ENCODE measurements at places on chromosomes 2 and 18.

DNA sequence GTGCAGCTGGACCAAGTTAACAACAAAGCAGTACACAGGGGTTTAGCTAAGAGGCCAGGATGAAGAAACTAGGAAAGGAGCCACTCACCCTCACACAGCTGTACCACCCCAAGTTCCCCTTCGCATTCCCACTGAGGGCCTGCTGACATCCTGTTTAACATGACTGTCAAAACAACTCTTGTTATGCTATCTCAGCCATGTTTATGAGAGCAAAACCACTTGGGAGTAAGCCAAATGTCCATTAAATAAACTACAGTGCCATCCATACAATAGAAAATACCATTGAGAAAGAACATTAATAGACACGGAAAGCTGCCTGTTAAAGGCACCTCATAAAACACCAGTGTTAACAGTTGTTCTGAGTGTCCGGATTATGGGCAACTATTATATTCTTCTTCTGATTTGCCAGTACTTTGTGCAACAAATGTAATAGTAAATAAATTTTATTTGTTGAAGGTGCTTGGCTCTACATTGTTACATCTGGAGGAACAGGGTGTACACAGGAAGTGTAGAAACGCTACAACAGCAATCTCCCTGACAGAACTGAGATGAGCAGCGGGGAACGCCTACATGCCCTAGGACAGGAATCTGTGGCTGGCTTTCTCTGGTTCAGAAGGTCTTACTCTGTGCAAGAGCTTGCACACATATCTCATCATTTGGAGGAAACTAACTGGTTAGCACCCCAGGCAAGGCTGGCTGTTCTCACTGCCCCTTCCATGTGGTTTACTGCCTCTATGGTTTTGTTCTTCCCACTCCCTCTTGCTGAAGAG lies 85.6 kb downstream of the EHD3 start:
- peak; percentile 25 for DNase-seq

GRCh38 chr18:35756506-35757117 lies 175.1 kb downstream of the GALNT1 start:
- peak; percentile 79 for DNase-seq

GRCh38 chr18:32460171-32460731 lies 10.4 kb downstream of the GAREM1 start:
- DNase-seq: no peak

DNA sequence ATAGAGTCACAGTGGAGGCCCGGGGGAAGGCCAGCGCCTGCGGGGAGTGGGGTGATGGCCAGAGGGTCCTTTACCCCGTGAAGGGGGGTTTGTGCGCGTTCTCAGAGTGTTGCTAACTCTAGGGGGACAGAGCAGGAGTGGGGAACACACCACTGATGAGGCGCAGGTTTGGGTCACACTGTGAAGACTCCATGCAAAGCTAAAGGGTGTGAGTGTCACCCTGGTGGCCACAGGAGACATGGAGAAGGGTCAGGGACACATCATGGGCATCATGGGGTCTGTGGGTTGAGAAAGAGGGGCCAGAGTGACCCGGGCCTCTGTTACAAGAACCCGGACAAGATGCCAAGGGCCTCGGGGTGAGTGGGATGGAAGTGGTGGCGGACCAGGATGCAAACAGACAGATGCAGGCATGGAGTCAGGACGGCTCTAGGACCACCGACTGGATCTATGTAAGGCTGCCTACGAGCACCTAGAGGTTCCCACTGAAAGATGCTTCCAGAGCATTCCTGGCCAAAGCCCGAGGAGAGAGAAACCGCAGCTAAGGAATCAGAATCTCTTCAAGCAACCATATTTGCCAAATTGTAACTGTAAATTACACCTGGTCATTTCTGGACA lies 84.3 kb downstream of the PXDN start:
- DNase-seq: no peak

DNA sequence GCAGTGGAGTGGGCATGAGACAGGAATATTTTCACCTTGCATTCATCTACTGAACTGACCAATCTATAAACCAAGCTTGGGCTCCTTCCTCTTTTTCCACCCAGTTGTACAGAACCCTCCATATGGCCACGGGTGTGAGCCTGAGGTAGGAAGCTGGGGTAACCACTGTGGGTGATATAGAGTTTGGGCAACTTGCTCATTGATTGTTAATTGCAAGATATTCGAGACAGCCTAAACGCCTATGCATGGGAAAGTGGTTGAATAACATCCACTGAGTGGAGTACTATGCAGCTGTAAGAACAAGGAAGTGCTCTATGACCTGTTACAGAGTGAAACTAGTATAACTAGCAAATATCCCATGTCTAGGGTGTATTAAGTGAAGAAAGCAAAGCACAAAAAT lies 7.3 kb upstream of the VAPA start:
- DNase-seq: no peak

GRCh38 chr2:229254206-229254605 lies 16.9 kb downstream of the PID1 start:
- DNase-seq: no peak

DNA sequence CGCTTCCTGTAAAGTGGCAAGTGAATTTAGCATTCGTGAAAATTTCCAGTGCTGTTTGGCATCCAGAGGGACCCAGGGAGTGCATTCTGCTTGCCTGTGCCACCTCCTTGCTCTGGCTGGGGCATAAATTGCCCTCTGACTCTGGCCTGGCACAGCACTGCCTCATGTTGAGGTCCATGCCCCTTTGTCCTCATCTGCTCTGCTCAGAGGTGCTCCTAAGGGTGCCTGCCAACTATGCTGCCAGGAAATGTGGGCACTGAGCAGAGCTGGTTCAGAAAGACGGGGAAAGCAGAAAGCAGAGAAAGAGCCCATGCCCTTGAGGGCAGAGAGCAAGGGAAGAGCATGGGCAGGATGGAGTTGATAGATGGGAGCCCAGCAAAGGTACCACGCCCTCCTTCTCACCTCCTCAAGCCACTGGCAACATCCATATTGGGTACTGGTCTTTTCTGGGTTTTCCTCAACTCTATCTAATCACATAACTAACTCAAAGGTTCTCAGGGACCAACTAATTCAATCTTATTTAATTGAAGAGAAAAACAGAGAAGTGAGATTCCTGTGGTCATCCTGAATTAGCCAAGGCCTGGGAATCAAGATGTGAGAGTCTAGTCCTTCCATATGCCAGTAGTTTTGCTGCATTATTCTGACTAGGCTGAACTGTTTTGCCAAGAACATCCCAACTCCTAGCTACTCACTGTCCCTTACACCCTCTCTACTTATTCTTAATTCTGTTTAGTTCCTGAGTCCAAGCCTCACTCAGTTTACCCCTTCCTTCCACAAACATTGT lies 441.5 kb upstream of the TNP1 start:
- no peak for DNase-seq

DNA sequence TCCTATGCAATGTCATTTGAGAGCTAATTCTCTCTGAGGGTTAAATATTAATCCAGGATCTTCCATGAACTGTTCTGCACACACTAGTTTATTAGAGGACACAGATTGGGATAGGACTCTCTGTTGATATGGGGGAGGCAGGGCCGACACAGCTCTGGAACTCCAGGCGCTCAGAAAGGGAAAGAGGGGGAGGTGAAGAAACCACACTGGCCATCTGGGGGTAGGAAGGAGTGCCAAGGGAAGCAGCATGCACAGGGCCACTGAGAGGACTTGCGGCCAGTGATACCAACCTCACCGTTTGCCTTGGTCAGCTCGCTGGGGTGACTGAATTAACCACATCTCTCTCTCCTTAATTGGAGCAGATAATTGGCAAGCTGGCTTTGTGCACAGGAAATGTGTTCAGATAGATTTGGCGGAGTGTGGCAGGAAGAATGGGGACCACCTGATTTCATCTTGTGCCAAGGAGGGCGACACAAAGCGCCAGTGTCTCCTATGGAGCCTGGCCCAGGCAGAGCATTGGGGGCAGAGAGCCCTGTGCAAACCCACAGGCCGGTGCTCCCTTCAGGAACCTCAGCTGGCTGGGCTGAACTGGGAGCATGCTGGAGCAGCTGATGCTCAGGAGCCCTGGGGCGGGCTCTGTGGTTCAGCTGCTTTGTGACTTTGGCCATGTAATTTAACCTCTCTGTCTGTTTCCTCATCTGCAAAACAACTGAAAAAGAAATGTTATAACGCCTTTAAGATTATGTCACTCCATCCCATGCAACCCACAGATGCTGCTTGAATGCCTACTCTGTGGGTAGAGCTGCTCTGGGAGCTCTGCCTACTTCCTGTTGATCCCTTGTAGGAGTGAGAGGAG lies 114.7 kb upstream of the STON1 start:
- peak; percentile 72 for DNase-seq

- peak; percentile 22 for DNase-seq
These were observed 16.9 kb upstream of the HNRNPLL start for GRCh38 chr2:38619458-38620164.

DNA sequence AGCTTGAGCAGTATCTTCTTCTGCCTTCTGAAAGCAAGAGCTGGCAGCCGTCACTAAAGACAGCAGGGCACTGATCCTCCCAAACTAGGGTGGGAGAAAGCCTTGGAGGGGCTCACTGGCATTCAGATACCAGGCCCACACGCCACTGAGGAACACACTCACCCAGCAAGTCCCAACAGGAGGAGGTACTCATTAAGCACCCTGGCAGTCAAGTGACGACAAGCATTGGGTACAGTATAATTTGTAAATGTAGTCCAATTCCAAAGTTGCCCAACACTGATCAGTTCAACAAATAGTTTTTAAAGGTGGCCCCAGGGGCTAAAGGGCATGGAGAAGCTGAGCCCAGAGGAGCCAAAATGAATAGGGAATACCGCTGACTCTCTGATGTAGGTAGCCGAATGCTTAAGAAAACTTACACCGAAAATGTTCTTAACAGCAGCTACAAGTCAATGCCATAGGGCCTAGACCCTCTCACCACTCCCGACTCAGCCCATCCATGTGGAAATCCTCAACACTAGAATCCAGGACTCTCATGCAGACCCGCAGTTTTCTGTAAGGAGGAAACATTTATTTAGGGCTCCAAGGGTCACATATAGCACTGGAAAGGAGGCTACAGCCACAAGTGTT lies 9.9 kb downstream of the LIMS2 start:
- DNase-seq: no peak

DNA sequence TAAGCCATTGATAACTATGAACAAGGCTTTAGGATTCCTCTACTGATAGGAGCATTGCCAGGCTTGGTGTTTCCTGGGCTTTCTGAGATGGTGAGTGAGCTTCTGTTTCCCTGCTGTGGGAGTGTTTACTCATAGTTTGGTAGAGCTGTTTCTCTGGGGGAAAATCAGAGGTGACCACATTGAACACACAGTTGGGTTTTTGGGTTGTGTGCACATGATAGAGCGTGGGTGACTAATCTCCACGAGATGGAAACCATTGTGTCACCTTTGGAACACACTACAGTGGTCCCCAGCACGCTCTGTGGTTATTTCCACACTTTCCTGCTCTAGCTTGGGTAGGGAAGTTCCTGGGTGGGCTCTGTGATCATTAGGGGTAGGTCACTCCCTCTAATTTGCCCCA lies 5.4 kb downstream of the IL1R1 start:
- peak; percentile 21 for DNase-seq

DNA sequence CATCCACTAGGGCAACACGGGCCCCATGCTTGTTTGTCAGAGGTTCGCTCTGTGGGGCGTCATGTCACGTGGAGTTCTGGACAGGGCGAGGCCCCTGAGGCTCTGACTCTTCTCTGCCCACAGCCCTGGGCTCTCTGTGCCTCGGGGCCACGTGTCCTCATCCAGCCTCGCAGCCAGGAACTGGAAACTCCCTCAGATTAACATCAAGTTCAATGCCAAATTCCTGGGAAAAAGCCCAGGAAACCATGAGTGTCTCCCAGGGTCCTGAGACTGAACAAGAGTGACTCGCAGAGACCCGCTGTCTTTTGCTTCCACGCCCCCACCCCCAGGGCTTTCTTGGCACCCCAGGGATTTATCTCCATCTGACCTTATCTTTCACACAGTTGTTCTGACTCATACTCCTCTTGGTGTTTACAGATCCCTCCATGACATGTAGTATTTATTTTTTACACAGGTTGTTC lies 174.0 kb upstream of the PIEZO2 start:
- DNase-seq: peak; percentile 39

DNA sequence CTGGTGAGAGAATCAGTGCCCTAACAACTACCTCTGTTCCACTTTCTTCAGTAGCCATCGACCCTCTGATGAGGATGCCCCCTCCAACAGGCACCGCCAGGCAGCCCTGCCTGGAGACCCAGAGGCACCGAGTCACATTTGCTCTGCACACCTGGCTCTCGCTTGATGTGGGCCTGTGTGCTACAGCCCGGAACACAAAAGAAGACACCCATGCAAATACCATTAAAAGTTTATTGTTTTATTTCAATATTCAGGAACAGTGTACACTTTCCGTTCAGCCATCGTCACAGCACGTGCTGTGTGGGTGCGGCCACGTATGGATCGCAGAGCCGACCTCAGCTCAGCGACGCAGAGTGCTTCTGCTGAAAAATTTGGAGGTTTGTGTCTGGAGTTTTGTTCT lies 154.0 kb downstream of the MBP start:
- DNase-seq: no peak

DNA sequence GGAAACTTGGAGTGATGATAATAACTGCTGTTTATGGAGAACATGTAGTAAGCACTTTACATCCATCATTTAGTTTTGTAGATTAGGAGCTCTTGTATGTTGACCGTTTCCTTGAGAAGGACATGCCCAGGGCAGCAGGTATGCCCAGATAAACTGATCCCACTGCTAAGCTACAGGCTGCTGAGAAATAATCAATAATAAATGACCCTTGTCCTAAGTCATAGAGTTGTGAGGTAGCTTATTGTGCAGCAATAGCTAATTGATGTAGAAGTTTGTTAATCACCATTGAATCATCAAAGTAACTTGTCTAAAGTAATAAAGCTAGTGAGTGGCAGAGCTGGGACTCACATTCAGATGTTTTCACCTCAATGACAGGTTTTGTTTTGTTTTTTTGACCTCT lies 287.2 kb upstream of the CYRIA start:
- DNase-seq: no peak

- peak; percentile 92 for DNase-seq
These were observed 26.4 kb downstream of the TBC1D8 start for GRCh38 chr2:101124643-101125366.

DNA sequence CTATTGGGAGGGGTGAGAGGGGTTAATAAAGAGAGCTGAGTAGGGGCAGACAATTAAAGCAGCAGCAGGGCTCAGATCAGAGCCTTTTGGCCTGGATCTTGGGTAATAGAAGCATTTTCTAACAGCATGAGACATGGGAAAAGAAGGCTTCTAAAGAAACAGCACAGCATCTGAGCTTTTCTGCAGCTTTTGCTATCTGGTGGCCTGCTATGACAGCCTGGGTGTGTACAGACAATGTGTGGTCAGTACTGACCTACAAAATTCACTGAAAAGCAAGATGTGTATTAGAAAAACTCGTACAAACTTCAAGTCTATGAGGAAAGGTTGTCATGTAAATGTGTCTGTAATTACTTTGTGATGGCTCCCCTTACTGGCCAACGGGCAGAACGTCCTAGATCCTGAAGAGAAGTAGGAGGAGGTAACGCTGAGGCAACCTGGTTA lies 95.6 kb downstream of the GALNT3 start:
- peak; percentile 49 for DNase-seq

- DNase-seq: no peak
These were observed 17.0 kb downstream of the SLC9A2 start for GRCh38 chr2:102636283-102636907.

- DNase-seq: peak; percentile 84
These were observed at the start of gene VWC2L for GRCh38 chr2:214410918-214411554. Gene VWC2L (plus strand): TSS chr2:214411054. CDS start chr2:214414194, 3,140 bp downstream.

GRCh38 chr2:648476-649424 lies 28.5 kb downstream of the TMEM18 start:
- no peak for DNase-seq

GRCh38 chr2:85385746-85386145 lies 24.4 kb downstream of the CAPG start:
- DNase-seq: no peak

Measured in AG20443 (cell line).